ENCODE measurements at places on chromosomes 2 and 18. TPM values are rescaled to one million over a fixed set of nuclear protein-coding genes. Genes with fewer than 3 reads are reported as not detected.

Gene DSC2
- 1.5 TPM for total RNA-seq

Gene CFAP65
- 0.15 TPM for total RNA-seq

Gene FER1L5
- not detected for total RNA-seq

Gene HOXD8
- total RNA-seq: 5.9 TPM

Gene CNDP1
- total RNA-seq: not detected

Gene SLC16A14
- 1.4 TPM for total RNA-seq

Gene GPR35
- total RNA-seq: 0.58 TPM

Gene TCF23
- total RNA-seq: not detected

Gene EPAS1
- 112 TPM for total RNA-seq

Gene ATG9A
- total RNA-seq: 49.7 TPM

Gene MFSD6
- 26.9 TPM for total RNA-seq

All from A549 treated with DMSO at 1 μM for 4 hours (cell line).